ENCODE measurements at places on chromosomes 12 and 14. TPM values are rescaled to one million over a fixed set of nuclear protein-coding genes. Genes with fewer than 3 reads are reported as not detected.

Gene IL22
- total RNA-seq = not detected

Gene CFAP73
- not detected for total RNA-seq

Gene FOS
- total RNA-seq = 33.9 TPM

Gene C14orf93
- total RNA-seq = 3.8 TPM

Gene ADAMTS20
- total RNA-seq = 0.66 TPM

Gene FGF6
- not detected for total RNA-seq

Gene ESRRB
- total RNA-seq = not detected

Gene TGFB3
- 31.1 TPM for total RNA-seq

DNA sequence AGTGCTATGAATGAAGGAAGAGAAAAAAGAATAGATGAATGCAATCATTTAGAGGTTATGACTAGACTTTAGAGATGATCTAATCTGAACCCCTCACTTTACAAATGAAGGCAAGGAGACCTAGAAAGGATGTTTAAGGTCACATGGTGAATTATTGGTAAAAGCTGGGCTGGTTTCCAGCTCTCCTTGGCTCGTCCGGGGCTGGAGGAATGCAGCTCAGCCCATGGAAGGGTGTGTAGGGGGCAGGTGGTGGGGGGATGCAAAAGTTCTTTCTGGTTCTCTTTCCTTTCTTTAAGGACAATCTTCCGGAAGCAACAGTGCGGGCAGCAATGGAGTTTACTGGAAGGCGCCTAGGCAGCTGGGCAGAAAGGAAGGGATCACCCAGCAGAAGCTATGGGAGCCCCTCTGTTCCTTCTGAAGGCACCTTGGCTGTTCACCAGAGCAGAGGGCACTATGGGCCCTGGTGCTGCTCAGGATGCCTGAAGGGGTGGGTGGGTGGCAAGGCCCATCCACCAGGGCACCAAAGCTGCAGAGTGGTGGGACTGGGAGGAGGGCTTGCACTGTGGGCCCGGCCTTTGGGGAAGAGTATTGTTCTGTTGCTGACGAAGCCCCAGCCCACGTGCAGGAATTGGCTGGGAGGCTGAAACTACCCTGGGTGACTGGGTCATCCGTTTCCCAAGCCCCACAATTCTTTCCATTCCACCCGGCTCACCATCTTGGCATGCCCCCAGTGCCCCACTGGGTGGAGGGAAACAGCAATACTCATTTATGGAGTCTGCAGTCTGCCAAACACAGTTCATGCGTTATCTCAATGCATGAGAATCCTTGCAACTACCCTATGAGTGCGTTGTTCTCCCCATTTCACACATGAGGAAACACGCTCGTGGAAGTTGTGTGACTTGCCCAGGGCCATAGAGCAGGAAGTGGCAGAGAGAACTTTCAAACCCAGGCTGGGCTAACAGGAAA, 78.2 kb downstream of the IRF2BPL start:
- peak; percentile 78 for DNase-seq

- no peak for DNase-seq
Observed at GRCh38 chr14:56292970-56293369, 174.8 kb downstream of the PELI2 start.

- DNase-seq = no peak
Observed at GRCh38 chr14:54451961-54452360, 10.8 kb upstream of the CNIH1 start.

DNA sequence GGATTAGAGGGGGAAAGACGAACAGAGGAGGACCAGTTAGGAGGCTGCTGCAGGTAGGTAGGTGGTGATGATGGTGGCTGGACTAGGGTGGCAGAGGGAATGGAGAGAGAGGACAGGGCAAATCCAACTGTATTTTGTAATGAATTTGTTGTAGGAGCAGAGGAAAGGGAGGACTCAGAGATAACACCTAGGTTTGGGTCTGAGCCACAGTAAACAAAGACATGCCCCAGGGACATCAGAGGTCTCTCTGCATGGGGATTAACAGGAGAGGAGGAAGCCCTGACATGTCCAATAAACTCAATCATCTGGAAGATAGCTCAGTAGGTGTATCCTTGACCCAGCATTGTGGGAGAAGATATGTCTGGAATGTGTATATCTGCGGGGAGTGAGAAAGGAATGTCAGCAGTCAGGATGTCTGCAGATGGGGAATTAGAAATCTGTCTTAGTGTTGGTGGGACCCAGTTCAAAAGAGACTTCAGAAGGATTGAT, 4.7 kb upstream of the SLC48A1 start:
- DNase-seq = peak; percentile 54

DNA sequence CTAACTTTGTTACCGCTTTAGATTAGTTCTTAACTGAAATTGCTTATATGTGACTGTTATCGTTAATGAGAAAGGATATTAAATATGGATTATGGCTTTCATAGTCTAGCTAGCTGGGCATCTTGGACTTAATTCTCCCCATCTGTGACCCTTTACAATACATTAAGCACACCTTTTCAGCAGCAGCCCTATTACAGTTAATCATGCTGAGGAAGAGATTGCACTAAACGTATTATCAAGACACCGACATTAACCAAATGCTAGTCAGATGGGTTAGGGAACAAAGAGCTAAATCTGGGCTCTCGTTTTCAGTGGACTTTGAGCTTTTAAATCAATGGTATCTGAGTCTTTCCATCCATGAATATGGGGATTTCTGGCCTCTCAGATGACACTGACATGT, 447.5 kb upstream of the DCN start:
- no peak for DNase-seq

GRCh38 chr14:75523771-75524171, 1.5 kb downstream of the BATF start:
- no peak for DNase-seq

GRCh38 chr14:103549361-103550311, 12.8 kb downstream of the BAG5 start:
- DNase-seq = no peak

- no peak for DNase-seq
Observed at GRCh38 chr14:34835312-34835711, 39.8 kb downstream of the BAZ1A start.

- no peak for DNase-seq
Observed at GRCh38 chr14:42174357-42174756, 567.7 kb downstream of the LRFN5 start.

- DNase-seq = no peak
Observed at GRCh38 chr12:19121449-19122018, 8.0 kb upstream of the PLEKHA5 start.

DNA sequence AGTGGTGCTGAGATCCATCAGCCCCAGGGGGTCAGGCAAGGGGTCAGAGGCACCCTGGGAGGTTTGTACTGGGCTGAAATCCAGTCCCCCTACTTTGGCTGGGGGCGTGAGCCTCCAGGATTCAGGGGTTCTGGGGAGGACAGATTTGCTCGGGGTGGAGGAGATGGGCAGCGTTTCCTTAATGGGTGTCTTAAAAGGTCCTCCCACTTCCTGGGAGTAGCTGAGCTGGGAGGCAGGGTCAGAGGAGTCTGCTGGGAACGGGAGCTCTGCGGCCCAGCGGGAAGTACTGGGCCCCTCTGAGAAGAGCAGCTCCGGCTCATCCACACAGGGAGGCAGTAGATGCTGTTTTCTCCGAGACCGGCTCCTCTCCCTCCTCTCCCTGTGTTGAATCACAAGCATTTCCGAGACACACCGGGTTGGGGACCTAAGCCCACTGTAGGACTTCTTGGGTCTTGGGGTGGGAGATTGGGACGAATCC, 2.1 kb upstream of the TEX52 start:
- DNase-seq = no peak

GRCh38 chr12:54411391-54412241, 7.5 kb downstream of the ITGA5 start:
- DNase-seq = peak; percentile 89

DNA sequence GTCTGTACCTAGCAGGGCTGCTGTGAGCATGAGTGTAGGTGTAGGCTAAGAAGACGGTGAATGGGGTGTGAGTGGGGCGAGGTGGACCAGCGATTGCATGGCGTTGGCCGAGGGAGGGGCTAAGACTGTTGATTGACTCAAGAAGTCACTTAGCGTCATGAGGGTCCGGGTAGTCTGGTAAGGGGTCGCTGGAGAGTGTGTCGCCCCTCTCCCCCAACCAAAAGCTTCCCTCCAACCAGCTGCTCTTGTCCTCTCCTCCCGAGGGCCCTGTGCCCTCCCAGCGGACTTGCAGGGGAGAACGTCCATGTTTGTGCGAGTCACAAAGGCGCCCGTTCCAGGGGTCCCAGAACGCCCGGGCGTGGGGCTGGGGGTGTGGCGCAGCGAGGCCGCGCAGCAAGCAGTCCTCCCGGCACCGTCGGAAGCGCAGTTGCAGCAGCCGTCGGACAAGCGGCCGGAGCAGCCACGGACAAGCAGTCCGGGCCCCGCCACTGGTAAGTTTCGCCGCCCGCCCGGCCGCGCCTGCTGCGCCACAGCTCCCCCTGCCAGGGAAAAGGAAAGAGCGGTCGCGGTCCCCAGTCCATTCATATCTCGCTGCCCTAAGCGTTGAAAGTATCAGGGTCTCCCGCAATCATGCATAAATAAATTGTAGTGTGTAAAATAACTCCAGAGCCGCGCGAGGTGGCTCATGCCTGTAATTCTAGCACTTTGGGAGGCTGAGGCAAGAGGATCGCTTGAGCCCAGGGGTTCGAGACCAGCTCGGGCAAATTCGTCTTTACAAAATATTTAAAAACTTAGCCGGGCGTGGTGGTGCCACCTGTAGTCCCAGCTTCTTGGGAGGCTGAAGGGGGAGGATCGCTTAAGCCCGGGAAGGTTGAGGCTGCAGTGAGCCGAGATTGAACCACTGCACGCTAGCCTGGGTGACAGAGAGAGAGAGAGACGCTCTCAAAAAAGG, at the start of gene CCDC63:
TSS of gene CCDC63 (plus strand) at position 373 of the 952 bp plus-strand sequence. CDS start 5,968 bp downstream, outside the sequence.
- DNase-seq = peak; percentile 37

GRCh38 chr12:38389614-38390013, 73.0 kb downstream of the ALG10B start:
- DNase-seq = no peak

All from astrocyte (in vitro differentiated cells and primary cell).